ENCODE measurements at places on chromosomes 7 and 10. TPM values are rescaled to one million over a fixed set of nuclear protein-coding genes. Genes with fewer than 3 reads are reported as not detected.

GAD2 gene
- total RNA-seq, result not detected

OPN4 gene
- 0.92 TPM for total RNA-seq

CYP2C18 gene
- total RNA-seq, result not detected

PHTF2 gene
- total RNA-seq, result 163 TPM

NCF1 gene
- total RNA-seq, result 0.55 TPM

IFIT2 gene
- 0.41 TPM for total RNA-seq

IFIT1 gene
- total RNA-seq, result 8.9 TPM

KCP gene
- total RNA-seq, result not detected

JCAD gene
- 6.0 TPM for total RNA-seq

TMEM270 gene
- not detected for total RNA-seq

AOAH gene
- 1.7 TPM for total RNA-seq

CRTAC1 gene
- 0.16 TPM for total RNA-seq

CYP2C9 gene
- total RNA-seq, result not detected

DRGX gene
- not detected for total RNA-seq

MYOZ1 gene
- total RNA-seq, result 938 TPM

RAB19 gene
- not detected for total RNA-seq

CLRN3 gene
- total RNA-seq, result not detected

DENND2A gene
- 0.73 TPM for total RNA-seq

COG5 gene
- total RNA-seq, result 49.7 TPM

LRRC72 gene
- total RNA-seq, result not detected

ENKUR gene
- total RNA-seq, result not detected

ITGB8 gene
- total RNA-seq, result 0.90 TPM

SPDYE11 gene
- not detected for total RNA-seq

TLX1 gene
- total RNA-seq, result not detected

ADRB1 gene
- total RNA-seq, result 0.13 TPM

COL17A1 gene
- 0.63 TPM for total RNA-seq

SLC18A3 gene
- not detected for total RNA-seq

KEL gene
- total RNA-seq, result not detected

HGF gene
- total RNA-seq, result 1.6 TPM

CPA1 gene
- total RNA-seq, result not detected

LUC7L2 gene
- 79.7 TPM for total RNA-seq

CPA2 gene
- not detected for total RNA-seq

AKR1D1 gene
- not detected for total RNA-seq

NEBL gene
- total RNA-seq, result 2.5 TPM

PKD2L1 gene
- not detected for total RNA-seq

MSMB gene
- total RNA-seq, result not detected

ZNF804B gene
- total RNA-seq, result not detected

SLC26A5 gene
- total RNA-seq, result not detected

SEM1 gene
- total RNA-seq, result 22.7 TPM

AKR1C3 gene
- 157 TPM for total RNA-seq

SUFU gene
- 11.8 TPM for total RNA-seq

CDHR3 gene
- not detected for total RNA-seq

DIP2C gene
- 34.2 TPM for total RNA-seq

ANXA8L1 gene
- not detected for total RNA-seq
